Left lobe of liver (tissue), 2 donors: ENCODE measurements at places on chromosomes 11 and 22.

DNA sequence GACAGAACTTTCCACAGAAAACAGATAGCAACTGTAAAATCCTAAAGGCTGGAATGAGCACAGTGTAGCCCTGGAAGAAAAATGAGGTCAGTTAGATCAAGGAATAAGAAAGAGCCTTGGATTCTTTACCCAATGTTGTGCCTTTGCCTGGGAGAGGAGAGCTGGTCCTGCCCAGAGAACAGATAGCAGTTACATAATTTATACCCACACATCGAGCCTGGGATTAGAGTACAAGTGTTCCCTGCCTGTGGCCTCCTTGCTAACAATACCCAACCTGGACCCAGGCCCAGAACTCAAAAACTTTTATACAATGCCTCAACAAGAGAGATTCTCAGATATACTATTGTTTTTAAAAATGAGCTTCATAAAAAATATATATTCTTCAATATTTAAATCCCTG, 1998.4 kb downstream of the LRRC4C start:
- no peak for DNase-seq

- DNase-seq = peak; percentile 75
Observed at GRCh38 chr11:77174559-77174958, 46.5 kb downstream of the MYO7A start.

GRCh38 chr22:38026130-38027111, 30.8 kb upstream of the PICK1 start:
- DNase-seq = no peak

DNA sequence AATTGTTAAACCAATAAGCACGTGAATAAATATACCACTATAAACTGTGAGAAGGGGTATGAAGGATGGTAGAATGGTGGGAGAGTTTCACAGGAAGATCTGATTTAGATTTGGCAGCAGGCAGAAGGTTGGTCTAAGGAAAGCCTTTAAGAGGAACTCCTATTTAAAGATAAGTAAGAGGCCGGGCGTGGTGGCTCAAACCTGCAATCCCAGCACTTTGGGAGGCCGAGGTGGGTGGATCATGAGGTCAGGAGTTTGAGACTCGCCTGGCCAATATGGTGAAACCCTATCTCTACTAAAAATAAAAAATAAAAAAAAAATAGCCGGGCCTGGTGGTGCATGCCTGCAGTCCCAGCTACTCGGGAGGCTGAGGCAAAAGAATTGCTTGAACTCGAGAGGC, 45.8 kb upstream of the CXCR5 start:
- DNase-seq = no peak

GRCh38 chr22:32411402-32411801, 645 bp downstream of the RTCB start:
- no peak for DNase-seq

DNA sequence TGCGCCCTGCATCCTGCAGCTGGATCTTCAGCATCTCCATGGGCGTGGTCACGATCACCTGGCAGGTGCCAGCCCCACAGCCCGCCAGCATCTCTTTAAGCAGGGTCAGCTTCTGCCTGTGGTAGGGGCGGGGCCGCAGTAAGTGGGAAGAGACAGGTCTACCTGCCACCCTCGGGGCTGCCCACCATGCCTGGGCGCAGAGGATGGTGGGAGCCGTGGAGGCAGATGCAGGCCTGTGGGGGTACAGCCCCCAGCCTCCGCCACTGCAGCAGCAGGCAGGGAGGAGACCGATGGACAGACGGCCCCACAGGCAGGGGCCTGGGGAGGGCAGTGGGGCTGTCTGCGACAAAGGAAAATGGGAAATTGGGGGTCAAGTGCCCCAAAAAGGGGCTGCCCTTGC, 3.0 kb upstream of the CEND1 start:
- peak; percentile 49 for DNase-seq

DNA sequence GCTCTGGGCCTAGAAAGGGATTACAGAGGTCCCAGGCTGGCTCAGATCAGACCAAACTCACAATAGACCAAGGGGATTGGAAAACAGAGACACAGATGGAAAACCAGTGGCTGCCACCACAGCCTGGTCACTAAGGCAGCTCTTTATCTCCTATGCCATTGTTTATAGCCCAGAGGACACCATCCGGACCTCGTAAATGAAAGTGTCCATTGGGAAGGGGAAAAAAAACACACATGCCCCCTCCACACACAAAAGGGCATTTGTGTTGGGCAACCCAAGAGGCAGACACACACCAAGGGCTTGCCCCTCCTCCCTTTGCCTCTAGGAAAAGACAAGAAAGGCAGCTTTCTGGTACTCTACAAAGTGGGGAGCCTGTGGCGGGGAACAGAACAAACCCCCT, 85.9 kb downstream of the GAB2 start:
- DNase-seq = no peak
